ENCODE measurements at places on chromosomes 12 and 14.

GRCh38 chr14:76904740-76905569 is 78.7 kb downstream of the LRRC74A start:
- peak; percentile 100 for DNase-seq

DNA sequence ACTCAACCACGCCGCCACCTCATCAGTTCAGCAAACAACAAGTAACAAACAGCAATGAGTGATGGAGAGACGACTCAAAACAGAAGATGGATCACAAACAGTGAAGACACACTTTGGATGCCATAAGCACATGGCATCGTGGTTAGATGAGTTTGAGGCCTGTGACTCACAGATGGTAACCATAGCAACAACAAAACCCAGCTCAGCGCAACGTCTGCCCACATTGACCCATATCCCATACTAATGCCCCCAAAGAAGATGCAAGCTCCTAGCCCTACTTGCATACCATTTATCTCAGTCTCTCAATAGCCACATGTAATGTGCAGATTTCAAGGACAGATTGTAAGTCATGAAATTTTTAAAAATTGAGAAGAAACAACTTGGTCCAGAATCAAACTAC is 1322.3 kb upstream of the TMEM132C start:
- no peak for DNase-seq

GRCh38 chr12:39777465-39777864 is 157.9 kb upstream of the ABCD2 start:
- no peak for DNase-seq

DNA sequence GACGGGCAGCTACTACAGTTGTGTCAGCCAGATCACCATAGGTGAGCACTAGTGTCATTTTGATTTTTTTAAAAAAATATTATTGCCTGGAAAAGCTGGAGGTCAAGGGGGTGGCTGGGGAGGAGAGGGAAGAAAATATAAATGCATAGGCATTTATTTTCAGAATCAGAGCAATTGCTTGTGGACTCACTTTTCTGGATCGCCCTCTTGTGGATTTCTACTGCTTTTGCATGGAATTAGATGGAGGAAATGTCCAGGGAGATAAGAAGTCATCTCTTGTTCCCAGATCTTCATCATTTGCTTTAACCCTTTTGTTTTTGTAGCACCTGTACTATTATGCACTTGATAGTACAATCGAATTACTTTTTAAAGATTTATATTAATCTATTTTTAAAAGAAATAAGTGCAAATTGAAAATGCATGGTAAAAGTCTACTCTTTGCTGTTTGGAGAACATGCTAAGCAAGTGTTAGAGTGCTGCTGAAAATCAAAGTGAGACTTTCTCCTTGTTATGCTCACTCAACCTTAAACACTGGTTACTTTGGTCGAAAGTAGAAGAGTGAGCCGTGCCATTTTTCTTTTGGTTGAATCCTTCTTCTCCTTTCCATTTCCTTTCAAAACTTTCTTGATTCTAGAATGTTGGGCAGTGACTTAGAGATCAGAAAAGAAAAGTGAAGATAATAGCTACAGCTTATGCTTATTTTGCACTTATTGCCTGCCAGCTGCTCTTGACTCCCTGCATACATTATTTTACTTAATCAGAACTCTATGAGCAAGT is 60.6 kb upstream of the ANO4 start:
- peak; percentile 10 for DNase-seq

GRCh38 chr14:100880271-100881101 is 23.0 kb downstream of the RTL1 start:
- no peak for DNase-seq

- no peak for DNase-seq
Observed at GRCh38 chr12:9027161-9028059, 38.1 kb downstream of the KLRG1 start.

DNA sequence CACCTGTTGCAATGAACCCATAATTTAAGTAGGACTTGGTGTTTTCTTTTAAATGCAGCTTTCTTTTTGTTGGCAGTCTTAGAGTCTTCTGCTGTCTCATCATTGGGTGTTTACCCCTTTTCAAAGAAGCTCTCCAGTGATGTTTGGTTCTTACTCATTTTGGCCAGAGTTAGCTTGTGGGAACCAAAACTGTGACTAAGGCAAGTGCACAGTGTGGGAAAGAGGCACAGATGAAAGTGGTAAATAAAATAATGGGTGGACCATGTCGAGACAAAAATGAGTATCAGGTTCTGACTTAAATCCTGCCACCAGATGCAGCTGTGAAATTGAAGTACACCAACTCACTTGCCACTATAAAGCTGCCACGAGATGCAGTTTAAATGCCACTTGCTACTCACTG is 615.4 kb upstream of the MIS18BP1 start:
- DNase-seq = no peak

- DNase-seq = no peak
Observed at GRCh38 chr12:76836633-76837032, 42.2 kb downstream of the CSRP2 start.

All from suppressor macrophage (primary cell).